Renal cortical epithelial cell (primary cell): ENCODE measurements at places on chromosomes 2 and 18. TPM values are rescaled to one million over a fixed set of nuclear protein-coding genes. Genes with fewer than 3 reads are reported as not detected.

LYG2 gene
- not detected in 2 replicates for total RNA-seq

APCDD1 gene
- total RNA-seq = under 0.01 TPM in 1 of 2 replicates, not detected in the other

LOXHD1 gene
- not detected in 2 replicates for total RNA-seq

MYOM1 gene
- 0.99 TPM in 1 of 2 replicates, not detected in the other for total RNA-seq

SKA1 gene
- total RNA-seq = 0.20 and 7.8 TPM in 2 replicates

OR6B2 gene
- total RNA-seq = not detected in 2 replicates
